ENCODE measurements at places on chromosomes 13 and 19. TPM values are rescaled to one million over a fixed set of nuclear protein-coding genes. Genes with fewer than 3 reads are reported as not detected.

The RHPN2 gene
- 4.1 TPM for total RNA-seq

The RXFP2 gene
- total RNA-seq, result not detected

The PRTN3 gene
- 0.86 TPM for total RNA-seq

The ZNF534 gene
- 0.29 TPM for total RNA-seq

The PLEKHA4 gene
- total RNA-seq, result 27.2 TPM

The TYROBP gene
- 2.7 TPM for total RNA-seq

The LRRC63 gene
- total RNA-seq, result 0.18 TPM

The TEKTIP1 gene
- 0.29 TPM for total RNA-seq

The FXYD7 gene
- 0.80 TPM for total RNA-seq

The SRRM5 gene
- total RNA-seq, result 0.18 TPM

The LMTK3 gene
- total RNA-seq, result 10.2 TPM

The SIGLEC10 gene
- total RNA-seq, result 0.58 TPM

The KCNC3 gene
- 26.2 TPM for total RNA-seq

The GGN gene
- total RNA-seq, result 0.33 TPM

The ZSCAN1 gene
- total RNA-seq, result not detected

The IL17D gene
- total RNA-seq, result 0.11 TPM

The ZNF578 gene
- not detected for total RNA-seq

The CDC42EP5 gene
- 0.38 TPM for total RNA-seq

The GPR12 gene
- total RNA-seq, result not detected

The KLK14 gene
- not detected for total RNA-seq

The ZNF525 gene
- total RNA-seq, result 6.5 TPM

The DCLK1 gene
- total RNA-seq, result 0.07 TPM

The GNG7 gene
- 0.20 TPM for total RNA-seq

The CACNA1A gene
- 0.04 TPM for total RNA-seq

The KIR2DL3 gene
- total RNA-seq, result not detected

The CA11 gene
- 14.8 TPM for total RNA-seq

The TLE2 gene
- 13.1 TPM for total RNA-seq

The ATCAY gene
- not detected for total RNA-seq

The ATG4D gene
- 66.1 TPM for total RNA-seq

The ACER1 gene
- total RNA-seq, result not detected

The SLC39A3 gene
- 152 TPM for total RNA-seq

The UBE2L5 gene
- total RNA-seq, result not detected

The PSG11 gene
- total RNA-seq, result not detected

The C19orf12 gene
- 14.5 TPM for total RNA-seq

The SH3GL1 gene
- 72.0 TPM for total RNA-seq

The POSTN gene
- 0.13 TPM for total RNA-seq

Measured in K562 (cell line).